ENCODE measurements at places on chromosomes 4 and X.

DNA sequence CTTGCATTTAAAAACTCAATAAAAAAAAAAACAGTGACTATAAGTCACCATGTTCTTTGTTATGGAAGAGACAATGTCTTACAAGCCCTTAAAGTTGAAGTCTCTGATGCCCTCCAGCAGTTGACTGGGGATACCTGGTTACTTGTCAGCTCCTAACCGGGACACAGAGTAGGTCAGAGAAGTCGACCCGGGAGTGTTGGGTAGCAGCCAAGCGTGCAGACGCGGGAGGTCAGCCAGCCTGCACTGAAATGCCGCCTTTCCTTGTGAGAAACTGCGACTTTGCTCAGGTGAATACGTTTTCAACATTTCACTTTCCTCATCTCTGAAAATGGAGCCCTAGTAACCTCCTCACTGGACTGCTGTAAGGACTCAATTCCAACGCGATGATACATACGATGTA is 81.8 kb downstream of the F11 start:
- no peak for DNase-seq

GRCh38 chr4:8307714-8308113 is 38.2 kb downstream of the HTRA3 start:
- no peak for DNase-seq

DNA sequence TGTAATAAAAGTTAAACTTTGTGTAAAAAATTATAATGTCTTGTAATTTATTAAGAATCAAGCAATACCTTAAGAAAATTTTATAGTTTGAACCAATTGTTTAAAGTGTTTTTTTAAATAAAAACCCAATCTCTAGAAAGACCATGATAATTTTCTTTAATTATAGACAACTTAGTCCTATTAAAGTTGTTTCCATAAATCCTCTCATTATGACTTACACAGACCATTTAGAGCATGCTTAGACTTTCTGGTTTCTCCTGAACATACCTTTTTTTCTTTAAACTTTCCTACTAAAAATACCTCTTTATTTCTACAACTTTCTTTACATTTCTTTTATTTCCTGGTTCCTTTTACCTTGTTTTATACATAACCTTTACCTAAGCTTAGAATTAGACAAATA is 837.4 kb downstream of the PCDH19 start:
- no peak for DNase-seq

DNA sequence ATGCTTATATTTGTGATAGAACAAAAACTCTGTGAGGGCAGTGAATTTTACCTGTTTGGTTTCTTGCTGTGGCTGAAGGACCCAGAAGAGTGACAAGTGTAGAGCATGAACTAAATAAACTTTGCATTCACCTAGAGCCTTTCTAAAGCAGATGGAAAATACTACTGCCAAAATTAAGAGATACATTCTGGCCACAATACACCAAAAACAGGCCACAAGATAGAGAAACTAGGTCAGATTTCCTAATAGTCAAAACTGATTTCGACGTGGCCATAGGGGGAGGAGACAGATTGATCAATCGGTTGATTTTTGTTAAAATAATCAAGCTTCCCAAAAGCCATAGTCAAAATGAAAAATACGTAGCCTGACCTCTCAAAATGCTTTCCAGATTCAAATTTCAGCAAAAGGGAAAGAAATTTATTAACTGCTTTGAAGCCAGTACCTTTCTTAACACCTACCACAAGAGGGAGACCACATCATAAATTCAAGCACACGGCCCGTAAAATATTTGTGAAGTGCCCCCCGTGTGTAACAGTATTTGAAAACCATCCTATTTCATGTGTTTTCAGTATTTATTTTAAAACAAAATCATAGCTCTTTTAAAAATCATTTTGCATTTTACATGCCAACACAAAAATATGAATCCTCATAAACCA is 132.4 kb downstream of the CORIN start:
- no peak for DNase-seq

DNA sequence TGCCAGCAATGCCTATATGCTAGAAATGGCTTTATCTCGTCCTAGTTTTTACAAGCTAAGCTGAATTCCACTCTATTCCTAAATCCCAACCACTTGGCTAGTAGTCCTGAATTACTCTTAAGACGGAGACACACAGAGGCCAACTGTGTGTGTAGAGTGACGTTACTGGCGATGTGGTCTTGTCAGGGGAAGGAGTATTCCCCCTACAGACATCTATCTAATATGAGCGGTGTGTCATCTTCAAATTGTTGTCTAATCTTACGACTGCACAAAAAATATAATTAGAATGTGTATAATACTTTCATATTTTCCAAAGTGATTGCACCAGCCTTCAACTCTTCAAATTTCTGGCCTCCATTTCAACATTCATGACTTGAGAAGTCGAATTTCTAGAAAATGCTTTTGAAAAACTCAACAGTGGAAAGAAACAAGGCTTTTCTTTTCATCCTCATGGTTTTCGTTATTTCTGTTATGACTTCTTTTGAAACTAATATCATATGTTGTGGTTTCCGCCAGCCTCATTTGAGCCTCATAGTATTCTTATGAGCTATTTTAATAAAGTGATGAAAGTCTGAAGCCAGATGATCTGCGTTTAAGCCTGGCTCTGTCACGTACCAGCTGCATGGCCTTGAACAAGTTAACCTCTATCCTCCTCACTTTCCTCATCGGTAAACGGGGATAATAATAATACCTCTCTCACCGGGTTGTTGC is 132.3 kb downstream of the SOWAHB start:
- DNase-seq = no peak

GRCh38 chrX:116282751-116283150 is 112.2 kb downstream of the AGTR2 start:
- DNase-seq = no peak

DNA sequence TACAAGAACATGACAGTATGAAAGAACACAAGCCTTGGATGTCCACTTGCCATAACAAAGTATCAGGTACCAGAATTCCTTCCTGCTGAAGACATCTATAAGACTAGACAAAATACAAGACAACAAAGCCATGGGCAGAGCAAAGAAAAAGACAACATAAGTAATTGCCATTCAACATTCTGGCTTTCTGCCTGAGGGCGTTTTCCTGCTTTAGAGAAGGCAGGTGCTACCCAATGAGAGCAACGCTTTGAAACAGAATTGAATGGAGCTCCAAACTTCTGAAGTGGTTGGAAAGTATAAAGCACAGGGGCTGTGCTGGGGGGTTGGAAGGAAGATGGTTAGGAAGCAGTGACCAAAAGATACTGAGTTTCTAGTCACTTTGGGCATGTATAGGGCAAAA is 30.1 kb downstream of the PDE5A start:
- no peak for DNase-seq

- DNase-seq = no peak
Measured at GRCh38 chrX:2679534-2680485, 11.3 kb upstream of the CD99 start.

Data from HS-5 (cell line).